Stimulated activated CD4-positive, alpha-beta T cell treated with anti-CD3 and anti-CD28 coated beads, Interleukin-4, amount 100 ng/mL, for 1 hour (primary cell): ENCODE measurements at places on chromosomes 11 and 22.

- peak; percentile 59 for DNase-seq
Measured at GRCh38 chr11:64146036-64146955, 19.6 kb downstream of the MACROD1 start.

- DNase-seq = no peak
Measured at GRCh38 chr11:62033191-62034035, 66.0 kb upstream of the FTH1 start.

DNA sequence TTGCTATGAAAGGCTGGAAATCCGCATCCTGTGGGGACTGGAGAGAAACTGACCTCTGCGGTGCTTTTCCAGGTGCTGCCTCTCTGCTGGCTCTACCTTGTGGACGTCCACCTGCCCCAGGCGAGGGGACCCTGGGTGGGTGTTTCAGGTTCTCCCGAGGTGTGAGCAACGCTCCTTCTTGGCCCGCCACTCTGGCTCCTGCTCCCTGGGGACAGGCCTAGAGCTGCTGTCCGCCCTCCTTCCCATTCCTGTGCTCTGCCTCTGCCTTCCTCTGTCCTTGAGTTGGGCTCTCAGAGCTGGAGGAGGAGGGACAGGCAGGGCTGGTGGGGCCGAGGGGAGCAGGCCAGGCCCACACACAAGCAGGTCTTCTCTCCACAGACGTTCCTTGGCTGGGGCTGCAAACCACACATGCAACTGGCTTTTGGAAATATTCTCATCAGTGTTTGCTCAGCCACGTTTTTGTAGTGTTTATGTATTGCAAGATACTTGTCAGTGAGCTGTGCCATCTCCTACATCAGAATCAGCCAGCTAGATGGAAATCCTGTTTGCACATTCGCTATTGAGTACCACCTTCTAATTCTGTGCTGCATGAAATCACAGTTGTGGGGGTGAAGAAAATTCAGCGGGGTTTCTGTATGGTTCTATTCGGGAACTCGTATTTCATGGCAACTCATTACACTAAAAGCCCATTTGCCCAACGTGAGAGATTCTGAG, 1115.0 kb downstream of the BRD1 start:
- no peak for DNase-seq

GRCh38 chr11:48104568-48104924, 112.1 kb upstream of the OR4B1 start:
- DNase-seq = no peak

GRCh38 chr11:102840018-102840417, 3.4 kb downstream of the MMP3 start:
- no peak for DNase-seq

DNA sequence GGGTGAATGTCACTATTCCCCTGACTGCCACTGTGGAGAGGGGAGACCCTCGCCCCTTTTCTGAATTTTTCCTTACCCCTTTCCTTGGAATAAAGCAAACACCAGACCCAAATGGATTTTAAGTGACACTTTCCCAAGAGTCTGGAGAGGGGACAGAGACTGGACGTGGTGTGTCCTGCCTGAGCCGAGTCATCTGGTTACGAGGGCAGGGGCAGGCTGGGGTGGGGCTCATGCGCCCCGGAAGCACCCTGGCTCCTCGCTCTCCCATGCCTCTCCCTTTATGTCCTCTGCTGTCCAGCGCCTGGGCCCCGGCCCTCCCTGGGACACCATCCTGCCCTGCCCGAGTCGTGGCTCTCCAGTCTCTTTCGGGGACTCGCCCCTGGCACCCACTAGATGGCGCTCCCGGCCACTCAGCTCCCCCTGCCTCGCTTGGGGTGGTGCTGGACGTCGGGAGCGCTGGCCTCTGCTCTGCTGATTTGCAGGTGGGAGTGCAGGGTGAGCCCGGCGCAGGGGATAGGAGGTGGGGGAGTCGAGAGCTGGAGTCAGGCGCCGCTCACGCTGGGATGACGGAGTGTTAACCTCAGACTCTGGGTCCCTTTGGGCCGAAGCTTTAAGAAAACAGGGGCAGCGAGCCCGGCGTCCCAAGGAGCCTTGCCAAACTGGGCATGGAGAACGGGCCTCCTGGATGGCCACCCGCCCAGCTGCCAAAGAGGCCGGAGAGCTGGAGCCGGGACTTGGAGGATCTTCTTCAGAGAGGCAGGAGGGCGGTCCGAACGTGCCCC, 89.8 kb downstream of the RPS6KA4 start:
- DNase-seq = peak; percentile 75

DNA sequence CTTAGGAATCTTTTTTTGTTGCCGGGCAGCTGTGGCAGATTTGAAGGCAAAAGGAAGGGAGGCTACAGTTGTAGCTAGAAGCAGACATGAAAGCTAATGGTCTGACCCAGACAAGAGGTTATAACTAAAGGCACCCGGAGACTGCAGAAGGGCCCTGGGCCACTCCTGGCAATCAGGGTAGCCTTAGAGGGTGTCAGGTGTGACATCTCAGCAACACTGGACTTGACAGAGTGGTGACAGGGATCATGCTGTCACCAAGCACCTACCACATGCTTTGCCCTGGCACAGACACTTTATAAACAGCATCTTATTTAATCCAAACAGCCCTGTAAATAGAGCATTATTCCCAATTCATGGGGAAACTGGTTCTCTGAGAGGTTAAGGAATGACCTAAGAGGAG, 25.7 kb downstream of the TUB start:
- DNase-seq = no peak

- DNase-seq = no peak
Measured at GRCh38 chr22:44100411-44100810, 76.3 kb downstream of the PARVB start.

DNA sequence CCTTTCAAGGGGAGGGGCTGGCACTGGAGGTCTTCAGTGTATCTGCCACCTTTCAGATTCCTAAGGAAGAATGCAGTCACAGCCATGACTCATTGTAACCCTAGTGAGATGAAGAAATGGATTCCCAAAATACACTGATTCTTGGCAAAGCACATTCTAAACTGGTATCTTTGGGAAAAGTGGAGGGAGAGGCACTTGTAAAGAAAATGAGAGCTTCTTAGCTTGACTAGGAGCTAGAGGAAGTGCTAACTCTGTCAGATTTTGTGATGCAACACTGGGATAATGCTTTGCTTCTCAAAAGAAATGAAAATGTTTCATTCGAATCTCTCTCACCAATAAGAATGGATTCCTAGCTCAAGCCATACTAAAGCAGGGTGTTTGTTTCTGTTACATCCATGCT, 14.3 kb downstream of the NRIP3 start:
- no peak for DNase-seq

- DNase-seq = no peak
Measured at GRCh38 chr22:33544707-33545106, 375.6 kb downstream of the LARGE1 start.

DNA sequence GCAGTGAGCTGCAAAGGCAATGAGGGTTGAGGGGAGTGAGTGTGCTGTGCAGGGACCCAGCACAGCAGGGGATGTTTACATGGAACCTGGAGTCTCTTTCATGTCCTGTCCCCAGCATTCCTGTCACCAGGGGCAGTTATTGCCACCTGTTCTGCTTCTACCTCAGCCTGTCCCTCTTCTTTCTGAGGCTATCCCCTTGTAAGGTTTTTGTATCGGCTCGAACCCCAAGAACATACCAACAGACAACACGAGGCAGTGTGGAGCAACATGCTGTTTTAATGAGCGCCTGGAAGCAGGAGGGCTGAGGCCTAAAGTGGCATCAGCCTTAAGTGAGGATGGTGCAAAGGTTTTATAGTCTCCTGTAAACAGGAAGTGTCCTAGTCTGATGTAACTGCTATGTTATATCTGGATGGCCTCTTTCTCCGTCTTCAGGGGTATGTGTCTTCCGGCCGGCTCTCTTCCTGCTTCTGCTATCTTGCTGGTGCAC, 3.9 kb downstream of the SCGB2A2 start:
- no peak for DNase-seq

DNA sequence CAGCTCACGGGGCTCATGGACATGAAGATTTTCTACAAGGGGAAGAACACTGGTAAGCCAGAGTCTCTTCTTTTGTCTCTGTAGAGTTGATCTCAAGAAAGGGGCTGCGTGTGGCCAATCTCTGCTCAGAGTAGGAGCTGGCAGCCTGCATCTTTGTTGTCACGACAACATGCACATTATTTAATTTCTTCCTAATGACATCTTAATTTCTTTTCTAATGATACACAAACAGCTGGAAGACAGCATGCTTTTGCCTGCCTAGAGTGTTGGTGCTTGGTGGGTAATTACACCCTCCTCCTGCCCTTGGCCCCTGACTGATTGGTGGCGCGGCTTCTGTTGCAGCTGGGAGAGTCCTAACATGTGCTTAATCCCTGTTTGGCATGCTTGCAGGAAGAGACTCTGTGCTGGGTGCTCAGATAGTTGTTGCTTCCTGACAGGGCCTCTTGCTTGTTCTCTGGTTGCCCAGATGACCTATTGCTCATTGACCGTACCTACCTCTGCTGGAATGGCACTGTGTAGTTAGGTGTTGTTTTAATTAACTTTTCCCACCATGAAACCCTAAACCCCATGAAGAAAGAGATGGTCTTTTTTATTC, 106.9 kb upstream of the SORL1-AS1 start:
- no peak for DNase-seq

- DNase-seq = no peak
Measured at GRCh38 chr22:20203552-20204201, 52.8 kb upstream of the CCDC188 start.

- no peak for DNase-seq
Measured at GRCh38 chr22:37417264-37417663, 10.0 kb downstream of the ELFN2 start.
